ENCODE measurements at places on chromosomes 12 and 14. TPM values are rescaled to one million over a fixed set of nuclear protein-coding genes. Genes with fewer than 3 reads are reported as not detected.
A peak's percentile ranks its signal among the peaks of the same experiment; 100 is the strongest.

SRGAP1 gene
- 2.7 TPM for total RNA-seq

DNA sequence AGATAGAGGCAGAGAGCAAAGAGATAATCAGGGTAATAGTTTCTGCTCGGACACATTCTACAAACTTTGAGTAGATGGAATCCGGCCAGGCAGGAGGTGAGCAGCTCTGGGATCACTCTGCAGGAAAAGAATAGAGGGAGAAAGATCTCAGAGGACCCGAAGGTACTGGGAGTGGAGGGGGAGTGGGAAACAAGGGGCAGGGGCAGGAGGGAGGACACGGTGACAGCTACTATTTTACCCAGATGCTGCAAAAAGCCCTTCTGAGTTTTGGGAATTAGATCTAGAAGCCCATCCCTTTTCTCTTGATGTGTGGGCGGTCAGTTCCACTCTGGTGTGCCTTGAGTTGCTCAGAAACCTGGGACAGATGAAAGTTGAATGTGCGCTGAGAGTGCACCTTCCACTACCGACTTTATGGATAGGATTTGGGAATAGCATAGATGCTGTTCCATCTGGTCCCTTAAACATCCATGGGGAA is 556 bp downstream of the GPRC5A start:
- no peaks in the 10 kb centered on the region for H3K36me3 ChIP-seq
- no peak overlapping the region for H3K27ac ChIP-seq
- no peak for DNase-seq
- no peaks in the 10 kb centered on the region for H3K4me1 ChIP-seq
- H3K4me3 ChIP-seq: peak overlapping the region; percentile 70
- H3K27me3 ChIP-seq: peaks cover 2% of the 10 kb centered on the region

DNA sequence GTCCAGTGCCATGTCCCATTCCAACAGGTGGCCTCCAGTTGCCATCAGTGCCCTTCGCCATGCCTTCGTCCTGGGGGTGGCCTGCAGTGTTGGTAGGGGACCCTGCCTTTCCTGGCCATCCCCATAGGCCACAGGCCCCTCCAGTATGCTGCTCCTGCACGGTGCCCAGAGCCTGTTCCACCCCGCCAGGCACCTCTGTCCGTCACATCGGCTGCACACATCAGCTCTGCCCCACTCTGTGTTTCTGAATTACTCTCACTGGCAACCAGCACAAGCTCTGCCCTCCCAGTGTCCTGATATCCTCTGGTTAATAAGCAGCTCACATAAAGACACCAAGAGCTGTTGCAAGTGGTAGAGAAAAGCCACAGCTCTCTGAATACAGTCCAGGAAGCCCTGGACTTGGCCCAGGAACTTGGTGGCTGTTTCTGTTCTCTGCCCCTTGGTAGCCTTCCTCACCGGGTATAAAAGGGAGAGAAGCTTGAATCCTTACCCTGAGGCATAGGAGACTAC is 31.3 kb upstream of the ATP2A2 start:
- no peaks in the 10 kb centered on the region for H3K27me3 ChIP-seq
- H3K4me1 ChIP-seq: peaks cover 51% of the 10 kb centered on the region
- no peak for DNase-seq
- H3K4me3 ChIP-seq: no peak overlapping the region
- no peaks in the 10 kb centered on the region for H3K36me3 ChIP-seq

DNA sequence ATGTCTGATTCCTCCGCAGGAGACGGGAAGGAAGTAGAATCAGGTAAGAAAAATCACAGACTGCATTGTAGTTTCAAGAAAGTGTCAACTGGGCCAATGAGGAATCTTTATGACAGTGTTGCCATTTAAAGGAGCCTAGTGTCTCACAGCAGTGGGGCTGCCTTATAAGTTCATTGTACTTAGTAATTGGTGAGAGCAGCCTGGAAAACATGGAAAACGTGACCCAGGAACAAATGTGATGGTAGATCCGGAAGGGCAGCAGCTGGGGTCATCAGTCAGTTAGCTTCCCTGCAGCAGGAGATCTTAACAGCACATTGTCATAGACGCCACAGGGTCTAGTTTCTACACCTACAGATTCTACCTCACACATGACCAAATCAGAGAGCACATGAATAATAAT is 630.0 kb upstream of the LMO3 start:
- no peaks in the 10 kb centered on the region for H3K4me1 ChIP-seq
- no peaks in the 10 kb centered on the region for H3K36me3 ChIP-seq
- H3K4me3 ChIP-seq: no peak overlapping the region
- H3K27ac ChIP-seq: no peak overlapping the region
- H3K27me3 ChIP-seq: no peaks in the 10 kb centered on the region
- no peak for DNase-seq

DNA sequence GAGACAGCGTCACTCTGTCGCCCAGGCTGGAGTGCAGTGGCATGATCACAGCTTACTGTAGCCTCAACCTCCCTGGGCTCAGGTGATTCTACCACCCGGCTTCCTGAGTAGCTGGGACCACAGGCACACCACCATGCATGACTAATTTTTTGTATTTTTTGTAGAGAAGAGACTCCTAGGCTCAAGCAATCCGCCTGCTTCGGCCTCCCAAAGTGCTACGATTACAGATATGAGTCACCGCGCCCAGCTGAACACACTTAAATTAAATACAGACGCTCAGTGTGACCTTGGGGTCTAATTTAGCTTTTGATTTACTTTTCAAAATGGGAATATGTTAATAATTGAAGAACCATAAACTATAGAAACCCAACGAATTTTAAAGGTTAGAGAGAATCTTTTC is 77.2 kb downstream of the C2CD5 start:
- H3K27me3 ChIP-seq: no peaks in the 10 kb centered on the region
- H3K36me3 ChIP-seq: no peaks in the 10 kb centered on the region
- no peak for DNase-seq
- H3K4me3 ChIP-seq: no peak overlapping the region
- no peak overlapping the region for H3K27ac ChIP-seq

GRCh38 chr14:33794791-33795305 is 156.0 kb downstream of the EGLN3 start:
- no peak overlapping the region for H3K27ac ChIP-seq
- no peaks in the 10 kb centered on the region for H3K36me3 ChIP-seq
- H3K4me3 ChIP-seq: no peak overlapping the region
- peaks cover 4% of the 10 kb centered on the region for H3K4me1 ChIP-seq
- peaks cover 13% of the 10 kb centered on the region for H3K27me3 ChIP-seq
- no peak for DNase-seq
